Uterus (tissue), 4 donors: ENCODE measurements at places on chromosomes 1 and 21. TPM values are rescaled to one million over a fixed set of nuclear protein-coding genes. Genes with fewer than 3 reads are reported as not detected.

DNA sequence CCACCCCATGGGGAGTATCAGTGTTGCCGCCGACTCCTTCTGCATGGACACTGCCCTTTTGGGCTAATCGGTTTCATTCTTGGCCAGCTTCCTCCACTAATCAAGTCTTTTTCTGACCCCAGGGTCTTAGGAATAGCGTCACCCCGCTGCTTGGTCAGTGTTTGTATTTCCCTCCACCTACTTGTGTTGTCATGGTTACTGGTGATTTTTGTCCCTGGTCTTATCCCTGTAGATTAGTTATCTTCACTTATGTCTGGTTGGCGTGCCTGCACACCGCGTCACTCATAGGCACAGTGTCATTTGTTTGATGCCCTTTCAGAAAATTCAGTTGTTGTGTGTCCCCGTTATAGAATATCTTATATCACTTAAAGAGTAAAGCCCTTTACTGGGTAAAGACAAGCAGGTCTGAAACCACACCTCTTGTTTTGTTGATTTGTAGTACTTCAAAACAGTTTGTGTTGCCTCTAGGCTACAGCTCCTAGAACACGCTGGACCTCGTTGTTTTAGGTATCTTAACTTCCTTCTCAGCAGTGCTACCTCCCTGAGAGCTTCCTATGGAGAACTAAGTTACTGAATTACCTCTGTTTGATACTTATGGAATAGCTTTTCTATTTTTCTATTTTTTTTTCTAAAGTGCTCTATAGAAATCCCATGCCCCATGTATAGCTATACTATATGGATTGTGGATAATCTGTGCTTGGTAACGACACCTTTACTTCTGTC lies 868 bp downstream of the PPP1R12B start:
- peak; percentile 30 for DNase-seq
- H3K4me1 ChIP-seq = no peaks in the 10 kb centered on the region
- H3K4me3 ChIP-seq = peak overlapping the region; percentile 98
- H3K27ac ChIP-seq = peak overlapping the region; percentile 87
- no peaks in the 10 kb centered on the region for H3K27me3 ChIP-seq

DNA sequence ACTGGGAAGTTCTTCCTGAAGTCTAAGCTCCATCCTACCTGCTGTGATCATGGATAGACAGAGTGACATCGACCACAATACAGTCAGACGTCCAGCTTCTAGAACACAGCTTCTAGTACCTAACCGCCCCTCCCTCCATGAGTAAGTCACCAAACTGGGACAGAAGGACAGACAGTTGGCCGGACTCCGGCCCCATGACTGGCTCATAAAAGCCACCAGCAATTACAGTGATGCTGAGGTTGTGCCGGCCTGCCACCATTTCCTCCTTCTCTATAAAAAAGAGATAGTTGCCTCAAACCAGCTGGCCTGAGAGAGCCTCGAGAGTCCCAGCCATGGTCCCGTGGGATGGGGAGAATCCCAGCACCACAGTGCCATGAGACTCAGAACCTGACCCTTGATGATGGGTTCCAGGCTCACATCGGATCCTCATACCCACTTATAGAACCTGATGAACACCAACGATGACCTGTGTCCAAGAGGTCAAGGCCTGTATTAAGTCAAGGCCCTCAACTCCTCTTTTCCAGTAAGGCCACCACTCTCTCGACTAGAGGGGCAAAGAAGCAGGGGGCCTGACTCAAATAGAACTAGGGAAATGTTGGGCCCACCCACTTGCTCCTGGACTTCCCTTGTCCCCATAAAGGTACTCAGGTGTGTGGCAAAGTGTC lies 3.4 kb downstream of the MEF2D start:
- H3K27ac ChIP-seq = peak overlapping the region; percentile 100
- H3K27me3 ChIP-seq = no peaks in the 10 kb centered on the region
- peak overlapping the region; percentile 84 for H3K4me3 ChIP-seq
- H3K36me3 ChIP-seq = no peaks in the 10 kb centered on the region
- H3K4me1 ChIP-seq = peaks cover 32% of the 10 kb centered on the region

- no peak for DNase-seq
- H3K4me1 ChIP-seq = peaks cover 33% of the 10 kb centered on the region
- no peak within 1 kb of the TSS for H3K27ac ChIP-seq
- no peaks in the 10 kb centered on the region for H3K36me3 ChIP-seq
Observed at GRCh38 chr1:6419804-6420453, at the start of gene HES2. Gene HES2, minus strand, starts transcription at chr1:6419919. Its CDS starts 99 bp downstream, at chr1:6419820.

Gene OPRD1
- not detected for total RNA-seq

- no peaks in the 10 kb centered on the region for H3K27me3 ChIP-seq
- no peak overlapping the region for H3K27ac ChIP-seq
- DNase-seq = no peak
- H3K4me3 ChIP-seq = no peak overlapping the region
- no peaks in the 10 kb centered on the region for H3K36me3 ChIP-seq
Observed at GRCh38 chr1:41639332-41639936, 155.0 kb upstream of the EDN2 start.

Gene SUSD4
- total RNA-seq = not detected

Gene SLC16A4
- 5.5 TPM for total RNA-seq

GRCh38 chr1:213154056-213154685 lies 103.1 kb downstream of the RPS6KC1 start:
- DNase-seq = no peak
- no peaks in the 10 kb centered on the region for H3K36me3 ChIP-seq
- no peaks in the 10 kb centered on the region for H3K4me1 ChIP-seq
- H3K27ac ChIP-seq = no peak overlapping the region
- no peaks in the 10 kb centered on the region for H3K27me3 ChIP-seq

Gene AIRE
- 0.21 TPM for total RNA-seq

Gene BRDT
- total RNA-seq = not detected

- no peak overlapping the region for H3K27ac ChIP-seq
- DNase-seq = no peak
- no peak overlapping the region for H3K4me3 ChIP-seq
- H3K4me1 ChIP-seq = no peaks in the 10 kb centered on the region
- H3K27me3 ChIP-seq = no peaks in the 10 kb centered on the region
Observed at GRCh38 chr1:98651116-98651632, 10.3 kb upstream of the SNX7 start.

Gene SPRR4
- total RNA-seq = not detected

DNA sequence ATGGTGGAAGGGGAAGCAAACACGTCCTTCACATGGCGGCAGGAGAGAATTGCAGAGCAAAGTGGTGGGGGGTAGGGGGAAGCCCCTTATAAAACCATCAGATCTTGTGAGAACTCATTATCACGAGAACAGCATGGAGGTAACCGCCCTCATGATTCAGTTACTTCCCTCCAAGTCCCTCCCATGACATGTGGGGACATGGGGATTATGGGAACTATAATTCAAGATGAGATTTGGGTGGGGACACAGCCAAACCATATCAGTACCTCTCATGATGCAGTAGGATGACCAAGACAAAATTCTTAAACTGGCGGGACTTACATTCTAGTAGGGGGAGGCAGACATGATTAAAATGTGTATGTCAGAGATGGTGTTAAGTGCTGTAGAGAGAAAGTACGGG lies 38.8 kb downstream of the WNT4 start:
- no peak for DNase-seq
- H3K4me1 ChIP-seq = peaks cover 3% of the 10 kb centered on the region
- H3K27ac ChIP-seq = no peak overlapping the region
- no peaks in the 10 kb centered on the region for H3K36me3 ChIP-seq
- no peak overlapping the region for H3K4me3 ChIP-seq
- H3K27me3 ChIP-seq = no peaks in the 10 kb centered on the region

Gene GPR37L1
- not detected for total RNA-seq

DNA sequence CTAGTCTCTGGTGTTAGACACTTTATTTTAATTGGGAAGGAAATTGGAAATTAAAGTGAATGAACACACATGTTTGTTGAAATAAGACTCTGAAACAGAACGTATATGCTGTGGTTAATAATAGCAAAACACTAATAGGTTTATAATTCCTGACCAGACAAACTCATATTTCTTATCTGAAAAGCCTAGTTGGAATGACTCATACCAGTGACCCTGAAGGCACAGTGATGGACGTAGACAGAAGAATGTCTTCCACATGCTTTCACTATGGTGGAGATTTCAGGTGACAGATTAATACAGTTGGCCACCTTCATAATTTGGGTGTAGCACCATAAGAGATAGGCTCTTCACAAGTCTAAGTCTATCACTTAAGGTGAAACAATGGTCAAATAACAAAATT lies 83.0 kb upstream of the COL11A1 start:
- H3K36me3 ChIP-seq = no peaks in the 10 kb centered on the region
- DNase-seq = no peak
- no peaks in the 10 kb centered on the region for H3K27me3 ChIP-seq
- no peak overlapping the region for H3K27ac ChIP-seq
- no peak overlapping the region for H3K4me3 ChIP-seq

GRCh38 chr1:54360165-54361005 lies 45.8 kb downstream of the SSBP3 start:
- H3K36me3 ChIP-seq = no peaks in the 10 kb centered on the region
- peak overlapping the region; percentile 38 for H3K27ac ChIP-seq
- no peak for DNase-seq
- H3K4me3 ChIP-seq = no peak overlapping the region
- H3K27me3 ChIP-seq = no peaks in the 10 kb centered on the region

Gene DNASE2B
- not detected for total RNA-seq

Gene SH2D1B
- not detected for total RNA-seq

GRCh38 chr21:36773117-36773516 lies 74.2 kb downstream of the SIM2 start:
- H3K27me3 ChIP-seq = no peaks in the 10 kb centered on the region
- no peak overlapping the region for H3K27ac ChIP-seq
- H3K36me3 ChIP-seq = no peaks in the 10 kb centered on the region
- DNase-seq = peak; percentile 19

DNA sequence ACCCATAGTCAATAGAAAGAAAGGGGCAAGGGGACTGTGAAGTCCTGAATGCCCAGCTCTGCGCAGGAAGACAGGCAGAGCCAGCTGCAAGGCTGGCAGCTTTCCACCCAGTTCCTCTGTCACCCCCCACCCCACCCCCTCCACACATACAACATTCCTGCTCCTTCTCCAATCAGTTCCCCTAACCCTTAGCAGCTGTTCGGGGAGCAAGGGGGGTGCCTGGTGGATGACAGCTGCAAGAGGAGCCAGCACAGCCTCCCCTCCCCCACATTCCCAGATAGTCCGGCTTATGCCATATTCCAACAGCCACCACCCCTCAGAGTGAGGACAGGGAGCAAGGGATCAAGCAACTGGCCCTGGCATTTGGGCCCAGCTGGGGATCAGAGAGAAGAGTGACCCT lies 9.7 kb downstream of the ARHGEF2 start:
- DNase-seq = no peak
- no peak overlapping the region for H3K4me3 ChIP-seq
- H3K27me3 ChIP-seq = no peaks in the 10 kb centered on the region
- peaks cover 10% of the 10 kb centered on the region for H3K4me1 ChIP-seq

DNA sequence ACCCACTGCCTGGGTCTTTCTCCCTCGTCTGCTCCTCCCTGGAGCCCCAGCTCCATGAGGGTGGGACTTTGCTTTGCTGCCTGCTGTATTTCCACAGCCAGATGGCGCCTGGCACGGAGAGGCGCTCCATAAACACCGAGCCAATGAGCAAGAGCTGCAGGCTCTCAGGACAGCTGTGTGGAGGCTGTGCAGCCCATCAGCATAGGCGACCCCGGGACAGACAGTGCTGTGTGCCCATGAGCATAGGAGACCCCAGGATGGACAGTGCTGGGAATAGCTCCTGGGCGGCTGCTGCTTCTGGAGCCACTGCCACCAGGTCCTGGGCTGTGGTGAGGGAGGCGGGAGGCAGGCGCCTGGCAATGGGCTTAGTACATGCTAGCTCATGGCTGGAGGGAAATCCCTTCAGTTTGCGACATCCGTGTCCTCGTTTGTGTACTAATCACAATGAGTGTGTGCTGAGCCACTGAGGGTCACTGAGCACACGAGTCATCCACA lies 29.2 kb downstream of the CEP104 start:
- no peak overlapping the region for H3K27ac ChIP-seq
- no peaks in the 10 kb centered on the region for H3K27me3 ChIP-seq
- no peak overlapping the region for H3K4me3 ChIP-seq
- DNase-seq = no peak
- no peaks in the 10 kb centered on the region for H3K4me1 ChIP-seq

Gene ETNK2
- total RNA-seq = 23.9 TPM

GRCh38 chr1:51768971-51769588 lies 109.4 kb downstream of the NRDC start:
- peak overlapping the region; percentile 64 for H3K27ac ChIP-seq
- H3K4me3 ChIP-seq = no peak overlapping the region
- H3K36me3 ChIP-seq = no peaks in the 10 kb centered on the region
- H3K4me1 ChIP-seq = no peaks in the 10 kb centered on the region

GRCh38 chr1:153363641-153364040 lies 6.0 kb downstream of the S100A9 start:
- H3K4me3 ChIP-seq = no peak overlapping the region
- H3K36me3 ChIP-seq = no peaks in the 10 kb centered on the region
- H3K4me1 ChIP-seq = no peaks in the 10 kb centered on the region
- no peak overlapping the region for H3K27ac ChIP-seq

GRCh38 chr1:43321331-43321891 lies 16.2 kb upstream of the MPL start:
- no peak for DNase-seq
- no peaks in the 10 kb centered on the region for H3K27me3 ChIP-seq
- H3K27ac ChIP-seq = no peak overlapping the region
- no peaks in the 10 kb centered on the region for H3K36me3 ChIP-seq

- H3K36me3 ChIP-seq = no peaks in the 10 kb centered on the region
- H3K4me3 ChIP-seq = no peak overlapping the region
- DNase-seq = no peak
- no peak overlapping the region for H3K27ac ChIP-seq
- H3K27me3 ChIP-seq = no peaks in the 10 kb centered on the region
Observed at GRCh38 chr1:218568962-218569550, 223.9 kb downstream of the TGFB2 start.

GRCh38 chr1:185014941-185015340 lies 30.4 kb upstream of the RNF2 start:
- H3K4me1 ChIP-seq = no peaks in the 10 kb centered on the region
- no peak for DNase-seq
- no peaks in the 10 kb centered on the region for H3K36me3 ChIP-seq
- H3K4me3 ChIP-seq = no peak overlapping the region

Gene LIN28A
- total RNA-seq = not detected

DNA sequence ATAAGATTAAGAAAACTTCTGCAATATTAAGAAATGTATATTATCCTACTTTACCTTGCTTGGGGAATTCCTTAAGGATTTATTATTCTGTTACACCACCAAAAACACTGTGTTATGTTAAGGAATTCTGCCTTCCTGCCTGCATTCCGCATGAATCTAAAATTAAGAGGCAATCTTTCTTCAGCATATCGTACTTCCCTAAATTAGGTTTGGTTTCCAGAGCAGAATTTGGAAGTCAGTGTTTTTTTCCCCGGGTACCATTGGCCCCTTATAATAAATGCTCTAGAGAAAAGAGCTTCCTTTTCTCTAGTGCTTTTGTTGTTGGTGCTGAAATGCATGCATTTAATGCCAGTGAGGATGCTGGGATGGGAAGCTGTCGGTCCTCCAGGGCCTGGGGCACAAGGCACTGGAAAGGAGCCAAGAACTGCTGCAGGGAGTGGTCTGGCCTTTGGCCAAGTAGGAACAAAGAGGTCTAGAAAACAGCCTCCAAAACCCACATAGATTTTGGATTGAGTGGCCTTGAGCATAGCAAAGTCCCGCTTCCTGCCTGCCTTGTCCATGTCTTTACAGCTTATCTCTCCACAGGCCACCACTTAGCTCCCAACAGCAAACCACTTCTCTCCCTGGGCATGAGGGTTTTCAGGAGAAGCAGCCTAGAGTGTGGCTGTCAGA lies 69.9 kb downstream of the RRAGC start:
- H3K4me1 ChIP-seq = no peaks in the 10 kb centered on the region
- no peak for DNase-seq
- no peaks in the 10 kb centered on the region for H3K36me3 ChIP-seq
- H3K27ac ChIP-seq = no peak overlapping the region
- no peaks in the 10 kb centered on the region for H3K27me3 ChIP-seq
- H3K4me3 ChIP-seq = no peak overlapping the region
